Neural progenitor cell (in vitro differentiated cells): ENCODE measurements at places on chromosomes 4 and X.

GRCh38 chr4:61442936-61443335 is 242.8 kb downstream of the ADGRL3 start:
- H3K27me3 ChIP-seq: no peaks in the 10 kb centered on the region
- H3K27ac ChIP-seq: no peak overlapping the region
- no peaks in the 10 kb centered on the region for H3K4me1 ChIP-seq
- H3K4me3 ChIP-seq: no peak overlapping the region

- no peak overlapping the region for H3K27ac ChIP-seq
- peaks cover 8% of the 10 kb centered on the region for H3K4me1 ChIP-seq
- DNase-seq: no peak
- no peaks in the 10 kb centered on the region for H3K27me3 ChIP-seq
- no peak overlapping the region for H3K4me3 ChIP-seq
Observed at GRCh38 chrX:1535241-1536041, 1.5 kb downstream of the P2RY8 start.

DNA sequence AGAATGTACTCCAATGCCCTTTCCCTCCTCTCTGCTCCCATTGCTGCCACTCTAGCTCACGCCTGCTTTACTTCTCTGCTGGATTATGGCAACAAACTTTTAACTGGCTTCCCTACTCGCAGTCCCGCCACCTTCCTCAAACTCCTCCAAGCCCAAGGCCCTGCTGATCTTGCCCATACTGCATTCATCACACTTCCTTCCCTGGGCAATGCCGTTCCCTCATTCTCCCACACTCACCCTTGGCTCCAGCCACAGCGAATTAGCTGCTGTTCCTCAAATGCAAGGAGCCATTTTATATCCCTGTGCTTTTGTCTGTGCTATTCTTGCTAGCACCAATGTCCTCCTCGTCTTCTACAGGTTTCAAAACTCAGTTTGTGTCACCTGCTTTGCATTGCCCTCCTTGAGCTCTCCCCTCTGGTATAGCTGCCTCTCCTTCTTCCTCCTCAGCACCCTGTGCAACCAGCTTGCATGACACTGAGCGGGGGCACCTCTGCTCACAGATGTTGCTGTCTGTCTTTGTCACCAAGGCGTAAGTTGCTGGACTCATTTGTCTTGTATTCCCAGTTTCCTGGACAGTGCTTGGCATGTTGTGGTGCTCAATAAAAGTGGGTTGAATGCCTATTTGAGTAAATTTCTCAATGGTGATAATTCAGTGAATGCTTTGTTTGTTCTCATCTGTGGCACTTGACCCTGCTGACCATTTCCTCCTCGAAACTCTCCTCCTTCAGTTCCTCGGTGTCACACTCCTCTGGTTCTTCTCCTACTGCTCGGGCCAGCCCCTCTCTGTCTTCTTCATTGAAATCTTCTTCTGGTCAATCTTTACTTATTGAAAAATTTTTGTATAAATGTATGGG is 22.4 kb upstream of the MGST2 start:
- H3K4me1 ChIP-seq: no peaks in the 10 kb centered on the region
- H3K27ac ChIP-seq: no peak overlapping the region
- no peak overlapping the region for H3K4me3 ChIP-seq
- H3K36me3 ChIP-seq: no peaks in the 10 kb centered on the region

DNA sequence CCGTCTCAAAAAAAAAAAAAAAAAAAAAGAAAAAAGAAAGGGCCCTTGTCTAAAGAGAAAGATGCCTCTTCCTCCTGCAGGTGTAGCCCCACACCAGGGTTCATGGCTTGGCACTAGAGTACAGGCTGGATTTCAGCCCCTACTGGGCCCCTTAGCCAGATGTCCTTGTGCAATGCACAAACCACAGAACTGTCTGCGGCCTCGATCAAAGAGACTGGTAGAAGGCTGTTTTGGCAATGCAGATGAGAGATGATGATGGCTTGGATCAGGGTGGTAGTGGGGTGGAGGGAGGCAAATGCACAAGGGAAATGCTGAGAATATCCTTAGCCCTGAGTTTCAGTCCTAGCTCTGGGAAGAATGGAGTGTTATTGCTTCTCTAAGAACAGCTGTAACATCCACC is 26.5 kb upstream of the TSR2 start:
- H3K36me3 ChIP-seq: no peaks in the 10 kb centered on the region
- H3K4me1 ChIP-seq: peaks cover 5% of the 10 kb centered on the region
- no peak overlapping the region for H3K4me3 ChIP-seq
- H3K27ac ChIP-seq: no peak overlapping the region

GRCh38 chr4:182578402-182578801 is 335.2 kb downstream of the TENM3 start:
- H3K27ac ChIP-seq: no peak overlapping the region
- H3K36me3 ChIP-seq: no peaks in the 10 kb centered on the region
- peaks cover 57% of the 10 kb centered on the region for H3K4me1 ChIP-seq
- DNase-seq: no peak
- H3K4me3 ChIP-seq: no peak overlapping the region
- no peaks in the 10 kb centered on the region for H3K27me3 ChIP-seq

DNA sequence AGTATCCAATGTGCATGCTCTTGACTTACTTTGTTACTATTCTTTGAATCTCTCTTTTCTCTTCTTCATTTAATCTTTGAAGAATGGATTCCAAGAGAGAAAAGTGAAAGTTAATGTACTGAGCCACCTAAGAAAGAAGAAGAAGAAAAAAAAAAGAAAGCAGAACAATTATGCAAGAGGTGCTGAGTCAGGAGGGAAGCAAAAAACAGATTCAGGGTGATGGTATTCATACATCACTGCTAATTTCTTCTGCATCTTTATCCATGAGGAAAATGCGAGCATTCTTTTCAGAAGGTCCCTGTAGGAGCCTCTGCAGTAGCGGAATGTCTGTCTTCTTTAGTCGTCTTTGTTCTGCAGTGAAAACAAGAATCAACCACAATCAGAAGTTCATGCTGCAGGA is 43.9 kb downstream of the RASSF6 start:
- no peaks in the 10 kb centered on the region for H3K27me3 ChIP-seq
- H3K4me1 ChIP-seq: peaks cover 11% of the 10 kb centered on the region
- H3K27ac ChIP-seq: no peak overlapping the region
- no peak for DNase-seq
- H3K36me3 ChIP-seq: no peaks in the 10 kb centered on the region

GRCh38 chrX:104318330-104319009 is 63.7 kb upstream of the ESX1 start:
- no peaks in the 10 kb centered on the region for H3K4me1 ChIP-seq
- no peak overlapping the region for H3K4me3 ChIP-seq
- no peaks in the 10 kb centered on the region for H3K36me3 ChIP-seq
- no peak overlapping the region for H3K27ac ChIP-seq

DNA sequence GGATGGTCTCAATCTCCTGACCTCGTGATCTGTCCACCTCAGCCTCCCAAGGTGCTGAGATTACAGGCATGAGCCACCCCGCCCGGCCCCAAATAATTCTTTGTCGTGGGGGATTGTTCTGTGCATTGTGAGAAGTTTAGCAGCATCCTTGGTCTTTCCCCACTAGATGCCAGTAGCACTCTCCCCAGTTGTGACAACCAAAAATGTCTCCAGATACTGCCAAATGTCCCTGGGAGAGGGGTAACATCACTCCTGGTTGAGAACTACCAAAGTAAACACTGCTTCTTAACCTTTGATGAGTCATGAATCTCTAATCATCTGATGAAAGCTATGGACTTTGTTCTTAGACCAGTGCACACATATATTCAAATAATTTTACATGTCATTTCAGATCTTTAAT is 90.7 kb upstream of the BRS3 start:
- H3K4me3 ChIP-seq: no peak overlapping the region
- peak; percentile 3 for DNase-seq
- H3K27me3 ChIP-seq: no peaks in the 10 kb centered on the region
- H3K36me3 ChIP-seq: no peaks in the 10 kb centered on the region

- H3K4me1 ChIP-seq: no peaks in the 10 kb centered on the region
- H3K27me3 ChIP-seq: no peaks in the 10 kb centered on the region
- DNase-seq: no peak
- H3K36me3 ChIP-seq: no peaks in the 10 kb centered on the region
Observed at GRCh38 chr4:183602557-183603027, 56.4 kb downstream of the RWDD4 start.
